Activated naive CD8-positive, alpha-beta T cell treated with anti-CD3 and anti-CD28 coated beads, Interleukin-2, amount 10 ng/mL, durations not matched to agents 7 days and 5 days (primary cell): ENCODE measurements at places on chromosomes 11 and 22.

DNA sequence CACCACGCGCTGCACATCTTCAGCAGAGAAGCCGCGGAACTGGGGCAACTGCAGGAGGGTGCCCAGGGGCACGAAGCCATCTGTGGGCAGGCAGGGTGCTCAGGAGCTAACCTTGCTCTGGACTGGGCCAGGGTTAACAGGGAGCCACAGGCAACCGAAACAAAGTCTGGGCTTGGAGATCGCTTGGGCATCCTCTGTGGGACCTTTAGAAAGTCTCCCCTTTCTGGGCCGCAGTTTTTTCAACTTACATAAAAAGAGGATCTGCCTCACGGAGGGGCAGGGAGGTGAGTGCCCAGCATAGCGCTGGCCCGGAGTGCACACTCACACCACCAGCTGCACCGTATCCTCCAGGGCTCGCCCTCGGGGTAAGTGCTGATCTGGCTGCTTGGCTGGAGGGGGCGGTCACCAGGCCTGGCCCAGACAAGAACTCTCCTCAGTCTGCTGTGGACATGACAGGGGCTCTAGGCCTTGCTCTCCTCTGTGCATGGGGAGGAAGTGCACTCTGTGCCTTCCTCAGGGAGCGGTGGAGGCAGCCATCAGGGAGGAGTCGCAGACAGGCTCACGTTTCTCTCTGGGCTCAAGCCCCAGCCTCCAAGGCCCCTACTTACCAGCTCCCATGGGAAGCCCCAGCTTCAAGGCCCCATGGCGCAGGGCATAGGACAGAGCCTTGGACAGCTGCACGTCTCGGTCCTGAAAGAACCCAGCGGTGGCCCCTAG is 937 bp downstream of the TRPT1 start:
- no peak for DNase-seq
- H3K4me1 ChIP-seq, result peaks cover 23% of the 10 kb centered on the region
- peaks cover 3% of the 10 kb centered on the region for H3K36me3 ChIP-seq
- peak overlapping the region; percentile 88 for H3K27ac ChIP-seq

- peak overlapping the region; percentile 96 for H3K4me3 ChIP-seq
- no peak for DNase-seq
- H3K4me1 ChIP-seq, result peaks cover 17% of the 10 kb centered on the region
- H3K27ac ChIP-seq, result peak overlapping the region; percentile 83
- H3K27me3 ChIP-seq, result peaks cover 33% of the 10 kb centered on the region
These were observed 572 bp upstream of the APLP2 start for GRCh38 chr11:130068986-130069658.

DNA sequence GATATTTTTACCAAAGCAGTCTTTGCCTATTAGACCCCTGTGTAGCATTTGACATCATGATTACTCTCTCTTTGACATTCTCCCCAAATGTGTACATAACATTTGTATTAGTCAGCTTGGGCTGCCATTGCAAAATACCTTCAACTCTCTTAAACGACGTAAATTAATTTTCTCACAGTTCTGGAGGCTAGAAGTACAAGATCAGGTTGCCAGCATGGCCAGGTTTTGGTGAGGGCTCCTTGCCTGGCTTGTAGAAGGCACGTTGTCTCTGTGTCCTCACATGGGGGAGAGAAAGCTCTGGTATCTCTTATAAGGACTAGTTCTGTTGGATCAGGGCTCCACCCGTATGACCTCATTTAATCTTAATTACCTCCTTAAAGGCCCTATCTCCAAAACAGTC is 12.3 kb upstream of the DLAT start:
- no peak for DNase-seq
- H3K27me3 ChIP-seq, result peaks cover 16% of the 10 kb centered on the region
- H3K4me3 ChIP-seq, result no peak overlapping the region
- H3K4me1 ChIP-seq, result no peaks in the 10 kb centered on the region

GRCh38 chr11:32023370-32024305 is 67.2 kb upstream of the RCN1 start:
- DNase-seq, result no peak
- no peak overlapping the region for H3K4me3 ChIP-seq
- no peaks in the 10 kb centered on the region for H3K36me3 ChIP-seq
- peaks cover 3% of the 10 kb centered on the region for H3K27me3 ChIP-seq

DNA sequence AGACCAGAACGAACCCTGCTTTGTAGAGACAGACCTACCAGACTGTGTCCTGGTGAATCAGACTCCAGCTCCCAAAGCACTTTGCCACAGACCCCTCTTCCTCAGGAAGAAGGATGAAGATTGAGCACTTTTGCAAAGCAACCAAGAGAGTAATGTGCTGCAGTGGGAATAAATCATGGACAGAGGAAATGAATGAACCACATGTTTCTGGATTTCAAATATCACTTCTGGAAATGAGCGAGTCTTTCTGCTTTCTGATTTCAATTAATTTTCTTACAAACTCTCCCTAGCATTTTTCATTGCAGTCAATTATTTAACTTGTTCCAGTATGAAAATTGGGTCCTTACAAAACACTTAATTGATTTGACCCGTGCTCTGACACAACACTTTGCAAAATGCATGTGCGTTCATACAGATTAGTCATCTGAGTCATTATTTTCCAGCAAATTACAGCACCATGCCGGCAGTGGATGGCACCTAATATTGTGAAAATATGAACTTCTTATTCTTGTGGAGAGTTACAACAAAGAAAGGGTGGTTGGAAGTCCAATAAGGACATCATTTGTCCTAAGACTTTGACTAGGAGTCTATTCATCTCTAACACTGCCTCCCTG is 315.9 kb upstream of the CCDC90B start:
- H3K36me3 ChIP-seq, result no peaks in the 10 kb centered on the region
- no peak overlapping the region for H3K4me3 ChIP-seq
- DNase-seq, result no peak
- H3K27me3 ChIP-seq, result no peaks in the 10 kb centered on the region

- peak overlapping the region; percentile 80 for H3K27ac ChIP-seq
- no peak for DNase-seq
- no peaks in the 10 kb centered on the region for H3K27me3 ChIP-seq
- peaks cover 20% of the 10 kb centered on the region for H3K4me1 ChIP-seq
These were observed 906 bp upstream of the NAA40 start for GRCh38 chr11:63937713-63938478.

DNA sequence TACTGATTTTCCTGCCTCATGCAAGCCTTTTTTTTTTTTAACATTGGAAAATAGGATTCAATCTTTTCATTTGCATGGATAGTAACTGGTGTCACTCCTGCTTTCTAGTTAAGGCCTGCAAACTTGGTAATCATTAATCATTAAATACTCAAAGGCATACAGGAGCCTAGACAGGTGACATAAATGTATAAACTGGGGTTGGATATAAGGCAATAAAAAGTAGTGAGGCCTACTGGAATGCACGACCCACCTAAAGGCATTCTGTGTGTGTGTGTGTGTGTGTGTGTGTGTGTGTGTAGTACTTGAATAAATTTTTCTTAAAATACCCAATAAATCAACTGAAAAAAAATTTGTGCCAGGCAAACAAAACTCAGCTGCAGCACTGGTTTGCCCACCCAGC is 7.9 kb downstream of the TOMM22 start:
- DNase-seq, result no peak
- peaks cover 14% of the 10 kb centered on the region for H3K4me1 ChIP-seq
- no peaks in the 10 kb centered on the region for H3K27me3 ChIP-seq

GRCh38 chr11:61887839-61888494 is 3.4 kb downstream of the FADS3 start:
- DNase-seq, result no peak
- H3K4me1 ChIP-seq, result peaks cover 2% of the 10 kb centered on the region
- peaks cover 5% of the 10 kb centered on the region for H3K27me3 ChIP-seq
- no peak overlapping the region for H3K4me3 ChIP-seq
- H3K27ac ChIP-seq, result no peak overlapping the region
- H3K36me3 ChIP-seq, result no peaks in the 10 kb centered on the region

GRCh38 chr11:70030412-70030811 is 47.7 kb upstream of the ANO1 start:
- DNase-seq, result no peak
- no peak overlapping the region for H3K27ac ChIP-seq
- H3K4me3 ChIP-seq, result no peak overlapping the region

DNA sequence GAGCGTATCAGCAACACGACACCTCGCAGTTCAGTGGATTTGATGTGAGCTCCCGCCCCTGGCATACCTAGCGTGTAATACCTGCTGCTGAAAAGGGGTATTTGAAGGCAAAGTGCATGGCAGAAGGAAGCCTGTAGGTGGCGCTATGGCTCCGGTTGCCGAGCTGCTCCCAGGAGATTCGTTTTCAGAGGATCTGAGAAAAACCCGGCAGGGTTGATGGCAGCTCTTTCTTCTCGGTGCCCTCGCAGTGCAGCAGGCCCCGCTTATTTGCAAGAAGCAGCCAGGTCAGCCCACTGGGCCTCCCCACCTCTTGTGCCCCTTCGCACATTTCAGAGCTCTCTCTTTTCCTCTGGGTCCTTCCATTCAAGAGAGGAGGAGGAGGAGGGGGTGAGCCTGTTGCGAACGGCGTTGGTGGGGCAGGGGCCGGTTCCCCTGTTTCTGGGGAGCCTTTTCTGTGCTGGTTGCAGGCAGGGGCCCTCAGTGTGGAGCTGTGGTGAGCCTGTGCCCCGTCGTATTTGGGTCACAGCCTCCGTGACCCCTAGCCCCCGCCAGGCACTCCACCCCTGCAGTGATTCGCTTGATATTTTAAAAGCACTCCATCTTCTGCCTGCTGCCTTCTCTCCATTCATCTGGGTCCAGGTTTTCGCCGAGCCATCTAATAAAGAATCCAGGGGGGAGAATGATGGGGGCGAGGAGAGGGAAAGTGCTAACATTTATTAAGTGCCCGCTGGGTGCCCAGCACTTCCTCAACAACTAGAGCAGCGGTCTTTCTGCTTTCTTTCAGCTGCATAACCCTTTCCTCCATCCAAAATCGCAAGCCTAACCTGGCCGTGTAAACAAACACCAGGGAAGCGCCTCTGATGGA is 85.3 kb upstream of the SYT13 start:
- no peaks in the 10 kb centered on the region for H3K36me3 ChIP-seq
- DNase-seq, result peak; percentile 68
- H3K4me3 ChIP-seq, result no peak overlapping the region
- H3K27me3 ChIP-seq, result peaks cover 26% of the 10 kb centered on the region
- H3K27ac ChIP-seq, result no peak overlapping the region

DNA sequence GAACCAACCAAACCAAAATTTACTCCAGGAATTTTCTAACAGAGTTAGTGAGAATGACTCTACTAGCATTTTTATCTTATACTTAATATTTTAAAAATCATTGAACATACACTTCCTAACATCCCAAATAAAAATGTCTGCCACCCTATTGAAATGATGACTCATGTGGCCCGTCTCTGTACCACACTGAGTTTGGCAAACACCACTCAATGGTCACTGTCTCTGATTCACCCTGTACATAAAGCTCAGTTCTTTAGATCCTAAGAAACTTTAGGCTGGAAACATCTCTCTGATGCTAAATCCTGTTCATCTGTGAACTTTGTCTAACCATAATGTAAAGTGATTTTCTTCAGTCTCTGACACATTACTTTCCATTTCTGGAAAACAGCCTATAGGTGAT is 182.0 kb downstream of the CWF19L2 start:
- peaks cover 3% of the 10 kb centered on the region for H3K27me3 ChIP-seq
- no peak overlapping the region for H3K4me3 ChIP-seq
- no peak for DNase-seq
- no peak overlapping the region for H3K27ac ChIP-seq
- no peaks in the 10 kb centered on the region for H3K4me1 ChIP-seq
- no peaks in the 10 kb centered on the region for H3K36me3 ChIP-seq

DNA sequence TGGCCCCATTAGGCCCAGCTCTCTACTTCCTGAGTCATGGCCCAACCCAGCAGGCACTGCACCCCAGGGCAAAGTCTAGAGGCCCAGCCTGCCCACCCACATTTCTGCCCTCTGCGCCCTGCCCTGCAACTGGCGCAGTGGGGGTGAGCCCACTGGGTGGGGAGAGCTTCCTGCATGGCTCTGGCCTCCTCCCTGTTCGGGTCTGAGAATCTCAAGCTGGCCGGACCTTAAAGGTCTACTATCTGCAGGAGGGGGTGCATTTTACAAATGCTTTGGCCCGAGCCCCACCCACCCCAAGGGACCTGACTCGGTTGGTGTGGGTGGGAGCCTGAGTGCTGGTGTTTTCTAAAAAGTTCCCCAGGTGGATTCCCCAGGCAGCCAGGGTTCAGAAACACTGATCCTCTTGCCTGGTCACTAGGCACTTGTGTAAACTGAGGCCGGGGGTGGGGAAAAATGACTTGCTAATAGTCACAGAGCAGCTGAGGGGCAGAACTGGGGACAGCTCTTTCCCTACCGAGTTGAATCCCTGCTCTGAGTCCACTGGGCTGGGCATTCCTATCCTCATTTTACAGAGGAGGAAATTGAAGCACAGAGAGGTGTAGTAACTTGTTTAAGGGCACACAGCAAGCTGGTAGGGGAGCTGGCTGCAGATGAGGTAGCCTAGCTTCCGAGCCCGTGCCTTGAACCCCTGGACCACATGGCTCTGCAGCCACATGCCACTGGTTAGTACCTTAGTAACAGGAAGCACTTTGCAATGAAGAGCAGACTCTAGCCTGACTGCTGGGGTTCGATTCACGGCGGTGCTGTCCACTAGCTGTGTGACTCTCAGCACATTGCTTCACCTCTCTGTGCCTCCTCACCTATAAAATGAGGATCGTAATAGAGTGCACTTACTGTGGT is 36.3 kb downstream of the CD82 start:
- no peaks in the 10 kb centered on the region for H3K27me3 ChIP-seq
- no peak for DNase-seq
- H3K36me3 ChIP-seq, result peaks cover 8% of the 10 kb centered on the region
- H3K4me3 ChIP-seq, result no peak overlapping the region
- H3K4me1 ChIP-seq, result peaks cover 19% of the 10 kb centered on the region

DNA sequence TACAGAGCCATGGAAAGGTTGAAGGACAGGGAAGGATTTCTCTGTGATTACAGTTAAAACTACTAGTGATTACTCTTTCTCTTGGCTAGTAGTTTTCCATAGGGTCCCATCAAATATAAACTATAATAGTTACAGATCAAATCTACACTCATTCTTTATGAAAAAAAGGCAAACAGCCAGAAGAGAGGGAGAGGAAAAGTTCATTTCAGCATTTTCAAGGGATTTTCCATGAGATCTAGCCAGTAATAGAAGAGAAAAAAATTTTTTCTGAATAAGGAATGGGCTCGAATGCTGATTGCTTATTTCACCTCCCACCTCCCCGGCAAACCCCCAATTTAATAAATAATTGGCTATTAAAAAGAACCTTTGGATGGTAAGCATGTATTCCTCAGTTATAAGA is 74.8 kb upstream of the BLID start:
- H3K4me3 ChIP-seq, result no peak overlapping the region
- no peak for DNase-seq
- H3K36me3 ChIP-seq, result no peaks in the 10 kb centered on the region
- H3K27me3 ChIP-seq, result peaks cover 6% of the 10 kb centered on the region

- no peaks in the 10 kb centered on the region for H3K4me1 ChIP-seq
- no peak overlapping the region for H3K4me3 ChIP-seq
These were observed 2.7 kb upstream of the NXPE1 start for GRCh38 chr11:114562166-114562916.

- peaks cover 10% of the 10 kb centered on the region for H3K36me3 ChIP-seq
- peaks cover 11% of the 10 kb centered on the region for H3K27me3 ChIP-seq
- peak overlapping the region; percentile 63 for H3K27ac ChIP-seq
- peak overlapping the region; percentile 60 for H3K4me3 ChIP-seq
- DNase-seq, result no peak
These were observed 49.2 kb downstream of the KREMEN1 start for GRCh38 chr22:29122041-29122440.

- peaks cover 33% of the 10 kb centered on the region for H3K4me1 ChIP-seq
- peaks cover 28% of the 10 kb centered on the region for H3K36me3 ChIP-seq
- peak overlapping the region; percentile 0 for H3K27ac ChIP-seq
These were observed 4.4 kb downstream of the POLA2 start for GRCh38 chr11:65266210-65266609.

- peaks cover 13% of the 10 kb centered on the region for H3K4me1 ChIP-seq
- H3K36me3 ChIP-seq, result peaks cover 1% of the 10 kb centered on the region
- DNase-seq, result no peak
- no peak overlapping the region for H3K4me3 ChIP-seq
- no peak overlapping the region for H3K27ac ChIP-seq
These were observed 30.6 kb downstream of the MCHR1 start for GRCh38 chr22:40709752-40710413.
